ENCODE measurements at places on chromosomes 16 and 17.

DNA sequence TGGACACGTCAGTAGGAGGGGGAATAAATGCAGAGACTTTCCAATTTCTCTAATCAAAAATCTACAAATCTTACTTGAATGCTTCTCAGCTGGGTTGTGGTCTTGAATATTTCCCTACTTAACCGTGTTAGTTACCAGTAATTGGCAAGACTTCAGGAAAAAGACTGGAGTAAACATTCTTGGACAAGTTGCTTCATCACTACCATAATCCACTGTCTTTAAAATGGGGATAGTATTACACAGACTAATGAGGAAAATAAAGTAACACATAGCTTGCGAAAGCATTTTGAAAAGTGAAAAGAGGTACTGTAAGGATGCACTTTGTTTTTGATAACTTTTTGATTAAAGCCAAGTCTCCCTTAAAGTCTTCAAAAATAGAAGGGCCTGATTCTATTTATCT is 18.4 kb downstream of the MYH1 start:
- no peak for DNase-seq

GRCh38 chr16:48895142-48895541 is 285.2 kb upstream of the N4BP1 start:
- DNase-seq, result no peak

GRCh38 chr17:339193-340061 is 13.2 kb downstream of the RPH3AL start:
- DNase-seq, result no peak

DNA sequence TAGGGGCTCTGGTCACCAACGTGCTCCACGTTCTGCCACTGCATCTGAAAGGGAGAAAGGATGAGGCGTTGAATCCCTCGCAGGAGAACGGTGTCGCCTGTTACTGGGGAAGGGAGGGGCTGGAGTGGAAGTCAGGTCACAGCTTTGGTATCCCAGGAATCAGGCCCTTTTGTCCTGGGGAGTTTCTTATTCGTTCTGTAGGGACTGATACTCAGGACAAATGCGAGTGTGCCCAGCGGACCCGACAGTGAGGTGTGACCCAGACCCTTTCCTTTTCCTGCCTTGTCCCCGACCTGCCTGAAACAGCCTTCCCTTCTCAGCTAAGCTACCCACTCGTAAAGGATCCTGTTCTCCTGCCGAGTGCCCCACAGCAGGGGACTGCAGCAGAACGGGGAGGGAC is 177.5 kb downstream of the VPS53 start:
- DNase-seq, result no peak

- no peak for DNase-seq
Observed at GRCh38 chr17:16676676-16677268, 13.3 kb upstream of the CCDC144A start.

DNA sequence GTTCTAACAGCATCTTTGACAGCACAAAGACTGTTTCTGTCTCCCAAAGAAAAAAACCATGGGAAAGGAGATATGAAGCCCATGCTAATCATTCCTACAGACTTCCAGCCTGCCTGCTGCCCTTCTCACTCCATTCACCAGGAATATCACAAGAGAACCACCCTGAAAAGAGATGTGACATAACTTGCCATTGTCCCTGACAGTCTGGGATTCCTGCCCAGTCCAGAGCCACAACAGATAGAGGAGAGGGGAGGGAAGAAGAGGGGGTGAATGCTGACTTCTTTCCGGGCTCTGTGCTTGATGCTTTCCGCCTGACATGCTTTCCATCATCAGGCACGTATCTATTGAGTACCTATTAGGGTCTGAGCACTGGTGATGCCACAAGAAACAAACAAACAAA is 31.6 kb upstream of the ASIC2 start:
- no peak for DNase-seq

DNA sequence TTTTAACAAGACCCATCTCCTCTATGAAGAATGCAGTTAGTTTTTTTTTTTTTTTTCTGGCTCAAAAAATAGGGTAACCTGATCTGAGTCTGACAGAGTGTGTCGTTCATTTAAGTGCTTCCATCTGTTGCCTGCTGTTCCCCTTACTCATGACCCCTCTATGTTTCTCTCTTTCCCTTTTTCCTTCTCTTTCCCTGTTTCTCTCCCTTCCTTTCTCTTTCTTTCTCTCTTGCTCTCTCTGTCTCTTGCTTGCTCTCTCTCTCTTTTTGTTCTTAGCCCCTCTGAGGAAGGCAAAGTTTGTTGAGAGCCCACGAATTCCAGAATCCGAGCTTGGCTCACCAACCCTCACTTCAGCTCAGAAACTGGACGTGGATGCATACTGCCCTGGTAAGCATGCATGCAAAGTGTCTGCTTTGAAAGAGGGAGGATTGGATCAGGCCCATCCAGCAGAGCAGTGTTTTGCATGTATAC is 185.0 kb downstream of the TANC2 start:
- DNase-seq, result no peak

- no peak for DNase-seq
Observed at GRCh38 chr17:9612006-9612405, 33.3 kb upstream of the USP43 start.

GRCh38 chr17:2337544-2338314 is 428 bp downstream of the SGSM2 start:
- DNase-seq, result no peak

DNA sequence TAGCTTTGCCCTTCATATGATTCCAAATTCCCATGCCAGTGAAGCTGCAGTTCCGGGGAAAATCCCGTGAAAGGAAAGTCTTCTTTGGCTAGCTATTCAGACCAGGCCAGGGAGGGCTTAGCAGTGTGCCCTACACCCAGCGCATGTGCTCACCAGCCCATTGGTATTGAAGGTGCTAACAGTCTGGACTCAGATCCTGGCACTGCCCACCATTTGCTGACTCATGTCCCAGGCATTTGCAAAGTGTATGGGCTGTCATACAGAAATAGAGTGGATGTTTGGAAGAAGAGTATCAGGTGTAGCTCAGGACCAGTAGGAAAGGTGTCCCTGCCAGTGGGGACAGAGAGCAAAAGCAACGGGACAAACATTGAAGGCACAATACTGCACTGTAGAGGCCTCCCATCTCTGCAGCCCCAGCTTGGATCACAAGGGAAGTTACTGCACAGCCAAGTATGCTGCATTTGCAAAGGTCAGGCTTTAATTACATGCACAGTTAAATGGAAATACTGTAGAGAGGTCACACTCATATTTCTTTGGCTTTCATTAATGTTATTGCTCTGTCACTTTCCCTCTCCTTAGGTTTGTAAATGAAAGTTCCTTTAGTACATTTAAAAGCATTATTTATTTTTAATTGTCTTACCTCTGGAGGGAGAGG is 220.0 kb downstream of the IRX3 start:
- DNase-seq, result no peak

DNA sequence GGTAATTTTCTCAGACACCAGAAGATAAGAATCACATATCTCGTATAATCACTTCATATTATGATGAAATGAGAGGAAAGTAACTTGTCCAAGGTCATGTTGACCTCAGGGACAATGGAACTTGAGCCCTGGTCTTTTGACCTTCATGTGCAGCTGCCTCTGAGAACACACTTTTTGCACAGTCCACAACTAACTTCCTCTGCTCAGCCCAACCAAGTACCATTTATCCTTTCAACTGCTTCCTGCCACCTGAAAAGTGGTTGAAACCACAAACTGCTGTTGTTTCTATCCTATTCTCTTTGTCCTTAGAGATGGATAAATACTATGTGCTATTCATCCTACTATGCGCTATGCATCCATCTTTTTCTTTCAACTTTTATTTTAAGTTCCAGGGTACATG is 2.3 kb upstream of the CCL1 start:
- DNase-seq, result no peak

Data from GM12864 (cell line).